Aorta (tissue), 5 donors: ENCODE measurements at places on chromosomes 4 and X. TPM values are rescaled to one million over a fixed set of nuclear protein-coding genes. Genes with fewer than 3 reads are reported as not detected.
A peak's percentile ranks its signal among the peaks of the same experiment; 100 is the strongest.

GRCh38 chr4:7365462-7366179, 69.1 kb downstream of the PSAPL1 start:
- no peaks in the 10 kb centered on the region for H3K36me3 ChIP-seq
- no peak overlapping the region for H3K4me3 ChIP-seq
- no peaks in the 10 kb centered on the region for H3K27me3 ChIP-seq
- no peaks in the 10 kb centered on the region for H3K4me1 ChIP-seq
- H3K27ac ChIP-seq = no peak overlapping the region
- DNase-seq = no peak

Gene MUC7
- not detected for total RNA-seq

GRCh38 chr4:1792832-1793495, at the start of gene FGFR3:
Gene FGFR3, plus strand, starts transcription at chr4:1793293. Its CDS starts 642 bp downstream, at chr4:1793935.
- peak within 1 kb of the TSS; percentile 30 for H3K4me3 ChIP-seq
- no peaks in the 10 kb centered on the region for H3K27me3 ChIP-seq
- H3K27ac ChIP-seq = no peak within 1 kb of the TSS
- no peak for DNase-seq

- no peaks in the 10 kb centered on the region for H3K4me1 ChIP-seq
- no peak overlapping the region for H3K4me3 ChIP-seq
- no peaks in the 10 kb centered on the region for H3K36me3 ChIP-seq
- H3K27me3 ChIP-seq = no peaks in the 10 kb centered on the region
Measured at GRCh38 chr4:123977641-123978081, 581.1 kb downstream of the SPRY1 start.

Gene ASB9
- total RNA-seq = 2.9 TPM

Gene CT45A2
- total RNA-seq = not detected

DNA sequence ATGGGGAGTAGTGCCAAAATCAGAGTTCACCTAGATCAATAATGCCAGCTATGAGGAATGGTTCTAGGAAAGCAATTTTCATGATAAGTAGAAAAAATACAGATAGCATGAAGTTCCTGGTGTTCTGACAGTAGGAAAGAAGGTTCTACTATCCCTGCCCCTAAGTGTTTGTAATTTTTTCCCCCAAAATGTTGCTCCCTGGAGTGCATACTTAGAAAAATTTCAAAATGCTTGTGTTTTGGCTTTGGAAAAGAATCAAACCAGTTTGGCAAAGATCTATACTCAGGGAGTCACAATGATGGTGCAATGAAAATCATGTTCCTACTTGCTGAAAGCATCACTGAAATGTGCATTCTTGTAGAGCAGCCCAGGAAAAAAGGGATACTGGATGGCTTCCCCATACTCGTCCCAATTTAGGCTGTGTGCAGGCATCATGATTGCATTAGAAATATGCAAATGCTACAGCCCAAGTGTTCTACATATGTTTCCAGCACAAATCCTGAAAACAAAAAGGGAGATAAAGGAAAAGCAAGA, 74.7 kb downstream of the LPAR4 start:
- no peak overlapping the region for H3K4me3 ChIP-seq
- H3K27ac ChIP-seq = no peak overlapping the region
- H3K4me1 ChIP-seq = no peaks in the 10 kb centered on the region

DNA sequence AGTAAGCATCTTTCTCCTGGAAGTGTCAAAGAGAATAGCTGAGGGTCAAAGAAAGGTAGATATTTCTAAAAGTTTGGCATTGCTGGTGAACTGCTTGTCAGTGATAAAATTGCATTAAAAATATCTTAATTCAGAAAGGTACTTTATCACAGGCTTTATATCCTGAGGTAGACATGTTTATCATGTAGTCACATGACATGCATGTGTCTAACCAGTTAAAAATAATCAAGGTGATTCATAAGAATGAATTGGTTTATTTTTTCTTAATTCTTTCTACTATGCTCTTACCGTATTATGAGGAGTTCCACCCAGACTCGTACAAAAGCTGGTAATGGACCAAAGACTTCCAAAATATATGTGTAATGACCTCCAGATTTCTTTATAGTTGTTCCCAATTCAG, 6.1 kb downstream of the SLC7A11 start:
- no peak overlapping the region for H3K27ac ChIP-seq
- no peaks in the 10 kb centered on the region for H3K4me1 ChIP-seq
- no peaks in the 10 kb centered on the region for H3K36me3 ChIP-seq

DNA sequence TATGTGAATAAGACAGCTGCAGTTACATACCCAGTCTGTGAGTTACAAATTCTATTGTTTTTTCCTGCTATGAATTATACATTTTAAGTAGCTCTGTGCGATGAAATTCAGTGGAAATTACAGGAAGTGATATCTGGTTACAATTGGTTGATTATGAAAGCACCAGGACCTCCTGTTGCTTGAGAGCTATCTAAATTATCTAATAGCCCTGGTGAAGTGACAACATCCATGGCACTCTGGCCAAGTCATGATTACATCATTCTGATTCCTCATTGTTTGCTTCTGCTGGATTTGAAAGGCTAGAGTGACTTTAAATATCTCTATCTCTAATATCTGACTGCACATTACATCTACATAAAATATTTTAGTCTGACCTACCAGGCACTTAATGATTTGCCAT, 515.0 kb downstream of the CFAP47 start:
- no peaks in the 10 kb centered on the region for H3K27me3 ChIP-seq
- H3K36me3 ChIP-seq = no peaks in the 10 kb centered on the region
- no peaks in the 10 kb centered on the region for H3K4me1 ChIP-seq
- no peak for DNase-seq
- H3K27ac ChIP-seq = no peak overlapping the region
- H3K4me3 ChIP-seq = no peak overlapping the region

DNA sequence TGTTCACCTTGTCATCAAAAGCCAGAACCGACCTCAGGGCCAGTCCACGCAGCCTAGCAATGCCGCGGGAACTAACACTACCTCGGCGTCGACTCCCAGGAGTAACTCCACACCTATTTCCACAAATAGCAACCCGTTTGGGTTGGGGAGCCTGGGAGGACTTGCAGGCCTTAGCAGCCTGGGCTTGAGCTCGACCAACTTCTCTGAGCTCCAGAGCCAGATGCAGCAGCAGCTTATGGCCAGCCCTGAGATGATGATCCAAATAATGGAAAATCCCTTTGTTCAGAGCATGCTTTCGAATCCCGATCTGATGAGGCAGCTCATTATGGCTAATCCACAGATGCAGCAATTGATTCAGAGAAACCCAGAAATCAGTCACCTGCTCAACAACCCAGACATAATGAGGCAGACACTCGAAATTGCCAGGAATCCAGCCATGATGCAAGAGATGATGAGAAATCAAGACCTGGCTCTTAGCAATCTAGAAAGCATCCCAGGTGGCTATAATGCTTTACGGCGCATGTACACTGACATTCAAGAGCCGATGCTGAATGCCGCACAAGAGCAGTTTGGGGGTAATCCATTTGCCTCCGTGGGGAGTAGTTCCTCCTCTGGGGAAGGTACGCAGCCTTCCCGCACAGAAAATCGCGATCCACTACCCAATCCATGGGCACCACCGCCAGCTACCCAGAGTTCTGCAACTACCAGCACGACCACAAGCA, 898 bp downstream of the UBQLN2 start:
- H3K4me3 ChIP-seq = peak overlapping the region; percentile 67
- H3K27me3 ChIP-seq = no peaks in the 10 kb centered on the region
- H3K36me3 ChIP-seq = no peaks in the 10 kb centered on the region
- no peaks in the 10 kb centered on the region for H3K4me1 ChIP-seq
- no peak for DNase-seq

GRCh38 chr4:15568821-15569220, 86.3 kb downstream of the FBXL5 start:
- H3K36me3 ChIP-seq = peaks cover 9% of the 10 kb centered on the region
- H3K4me1 ChIP-seq = no peaks in the 10 kb centered on the region
- H3K27me3 ChIP-seq = no peaks in the 10 kb centered on the region

Gene PLP1
- 7.7 TPM for total RNA-seq

GRCh38 chr4:85688055-85688740, 213.2 kb downstream of the ARHGAP24 start:
- H3K36me3 ChIP-seq = no peaks in the 10 kb centered on the region
- no peaks in the 10 kb centered on the region for H3K27me3 ChIP-seq
- no peaks in the 10 kb centered on the region for H3K4me1 ChIP-seq
- no peak overlapping the region for H3K27ac ChIP-seq
- DNase-seq = no peak

DNA sequence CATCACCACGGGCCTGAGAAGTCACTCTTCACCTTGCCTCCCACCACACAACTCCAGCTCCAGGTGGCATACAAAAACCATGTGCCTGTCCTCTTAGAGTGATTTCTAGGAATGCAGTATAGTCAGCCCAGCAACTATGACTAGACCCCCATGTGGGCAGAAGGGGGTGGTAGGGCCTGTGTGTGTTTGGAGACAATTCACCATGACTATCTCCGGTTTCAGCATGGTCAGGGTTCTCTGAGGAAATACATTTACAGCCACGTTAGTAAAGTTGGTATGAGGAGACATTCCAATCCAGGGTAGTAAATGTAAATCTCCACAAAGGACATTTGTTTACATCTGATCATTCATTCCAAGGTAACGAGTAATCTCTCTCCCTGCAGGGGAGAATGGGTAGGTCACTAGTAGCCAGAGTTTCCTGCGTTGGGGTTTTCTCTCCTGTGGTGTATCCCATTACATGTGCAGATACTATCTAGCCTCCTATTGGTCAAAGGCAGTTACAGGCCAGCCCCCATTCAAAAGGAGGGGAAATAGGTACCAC, 4.2 kb upstream of the MTMR1 start:
- H3K4me3 ChIP-seq = no peak overlapping the region
- peaks cover 2% of the 10 kb centered on the region for H3K4me1 ChIP-seq
- H3K27me3 ChIP-seq = no peaks in the 10 kb centered on the region
- no peaks in the 10 kb centered on the region for H3K36me3 ChIP-seq
- DNase-seq = no peak
